Skin of body (tissue), 3 donors: ENCODE measurements at places on chromosomes 5 and 9. TPM values are rescaled to one million over a fixed set of nuclear protein-coding genes. Genes with fewer than 3 reads are reported as not detected.
A peak's percentile ranks its signal among the peaks of the same experiment; 100 is the strongest.

- DNase-seq = no peak
Observed at GRCh38 chr5:137753691-137754187, 424 bp downstream of the HNRNPA0 start.

Gene GABRA6
- not detected for total RNA-seq

DNA sequence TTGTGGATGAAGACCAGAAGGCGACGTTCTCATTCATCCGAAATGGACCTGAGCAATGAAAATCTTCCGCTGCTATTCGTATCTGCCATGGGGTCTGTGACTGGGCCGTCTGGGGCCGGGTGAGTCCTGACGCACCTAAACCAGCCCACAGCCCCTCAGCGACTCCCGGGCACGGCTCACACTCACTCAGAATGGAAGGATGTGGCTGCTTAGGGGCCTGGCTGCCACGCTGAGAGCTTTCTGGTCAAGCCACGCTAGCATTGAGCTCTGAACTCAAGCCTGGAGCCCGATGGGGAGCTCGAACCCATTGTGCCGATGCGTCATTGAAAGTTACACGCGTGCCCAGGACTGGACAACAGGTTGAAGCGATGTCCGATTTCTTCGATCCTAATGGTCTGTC, 97.8 kb downstream of the MRPL36 start:
- DNase-seq = no peak

Gene HAVCR1
- total RNA-seq = 0.30 TPM

Gene LECT2
- not detected for total RNA-seq

DNA sequence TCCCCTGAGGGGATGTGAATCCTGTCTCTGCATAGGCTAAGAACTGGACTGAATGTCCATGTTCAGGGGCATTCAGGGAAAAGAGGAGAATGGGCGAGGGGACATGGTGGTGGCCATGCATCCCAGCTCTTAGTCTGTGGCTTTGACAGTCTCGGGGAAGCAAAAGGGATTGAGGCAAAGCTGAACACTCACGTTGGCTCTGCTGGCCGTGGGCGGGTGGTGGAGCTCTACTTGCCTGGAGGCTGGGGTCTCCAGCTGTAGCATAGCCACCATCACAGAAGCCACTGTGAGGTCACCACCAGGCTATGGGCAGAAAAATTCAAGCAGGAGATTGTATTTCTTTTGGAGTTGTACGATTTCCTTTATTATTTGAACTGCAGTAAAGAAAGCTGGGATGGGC, 4.1 kb downstream of the GARIN3 start:
- no peak for DNase-seq

Gene SOHLH1
- not detected for total RNA-seq

- DNase-seq = peak; percentile 43
Observed at GRCh38 chr5:158464383-158464782, 605.4 kb upstream of the CLINT1 start.

- no peak for DNase-seq
Observed at GRCh38 chr9:126149661-126150060, 177.0 kb upstream of the MVB12B start.

DNA sequence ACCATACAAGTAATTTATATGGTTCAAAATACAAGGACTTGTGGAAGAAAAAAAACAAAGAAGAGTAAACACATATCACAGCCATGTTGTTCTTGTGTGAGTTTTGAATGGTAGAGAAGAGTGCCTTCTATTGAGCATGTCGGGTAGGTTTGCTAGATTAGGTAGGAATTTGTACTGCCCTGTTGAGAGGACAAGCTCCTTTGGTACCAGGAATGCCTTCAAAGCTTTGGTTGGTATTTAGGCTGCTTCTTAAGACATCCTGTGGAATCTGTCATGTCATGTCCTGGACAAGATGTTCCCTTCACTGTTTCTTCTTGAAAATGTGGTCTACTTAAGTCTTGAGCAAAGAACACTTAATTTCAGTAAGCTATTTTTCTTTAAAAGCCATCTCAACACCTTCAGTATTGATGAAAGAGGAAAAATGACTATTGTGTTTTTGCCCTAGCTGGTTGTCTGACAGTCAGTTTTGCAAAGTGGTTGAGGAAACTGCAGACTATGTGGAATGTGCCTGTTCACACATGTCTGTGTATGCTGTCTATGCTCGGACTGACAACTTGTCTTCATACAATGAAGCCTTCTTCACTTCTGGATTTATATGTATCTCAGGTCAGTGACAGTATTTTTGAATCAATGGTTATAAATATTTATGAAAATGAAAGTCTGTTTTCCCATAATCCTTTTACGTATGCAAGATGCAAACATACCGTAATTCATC, 296.9 kb downstream of the ADGRV1 start:
- no peak for DNase-seq

Gene CCNG1
- total RNA-seq = 125 TPM

DNA sequence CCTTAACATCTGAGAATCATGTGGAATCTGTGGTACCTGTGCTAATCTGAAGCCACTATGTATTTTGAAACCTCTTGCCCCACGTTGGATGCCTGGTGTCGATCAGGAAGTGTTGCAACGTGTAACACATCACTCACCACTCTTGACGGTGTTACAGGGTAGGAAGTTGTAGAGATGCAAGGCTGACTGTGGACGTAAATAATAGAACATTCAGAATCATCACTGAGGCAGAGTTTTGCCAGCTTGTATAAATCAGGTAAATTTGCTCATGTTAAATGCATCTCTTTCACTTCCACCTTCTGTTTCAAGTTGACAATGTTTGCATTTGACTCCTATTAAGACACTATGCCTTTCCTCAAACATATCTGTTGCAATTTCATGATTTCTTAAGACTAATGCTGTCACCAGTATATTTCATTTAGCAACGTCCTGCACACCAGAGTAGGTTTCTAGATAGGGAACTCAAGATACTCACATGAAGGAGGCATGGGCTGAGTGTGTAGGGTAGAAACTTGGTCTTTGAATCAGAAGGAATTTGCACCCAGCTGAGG, 38.1 kb downstream of the BASP1 start:
- DNase-seq = no peak

Gene NR2F1
- total RNA-seq = 4.8 TPM

Gene IL9
- total RNA-seq = not detected

DNA sequence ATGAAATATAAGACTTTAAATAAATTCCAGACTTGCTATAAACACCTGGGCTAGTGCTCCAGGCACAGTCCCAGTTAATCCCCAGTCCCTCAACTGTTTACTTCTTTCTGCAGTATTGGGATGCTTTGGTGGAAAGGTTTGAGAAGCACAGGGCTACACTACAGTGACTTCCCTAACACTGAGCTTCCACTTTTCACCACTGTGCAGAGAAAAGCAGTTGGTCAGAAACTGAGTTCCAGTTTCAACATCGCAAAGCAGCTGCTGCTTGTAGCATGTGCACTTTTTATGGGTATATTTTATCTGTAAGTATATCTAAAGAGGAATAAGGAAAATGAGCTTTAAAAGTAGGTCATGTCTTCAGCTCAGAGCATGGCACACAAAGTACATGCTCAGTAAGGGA, 339.7 kb downstream of the NTRK2 start:
- no peak for DNase-seq

DNA sequence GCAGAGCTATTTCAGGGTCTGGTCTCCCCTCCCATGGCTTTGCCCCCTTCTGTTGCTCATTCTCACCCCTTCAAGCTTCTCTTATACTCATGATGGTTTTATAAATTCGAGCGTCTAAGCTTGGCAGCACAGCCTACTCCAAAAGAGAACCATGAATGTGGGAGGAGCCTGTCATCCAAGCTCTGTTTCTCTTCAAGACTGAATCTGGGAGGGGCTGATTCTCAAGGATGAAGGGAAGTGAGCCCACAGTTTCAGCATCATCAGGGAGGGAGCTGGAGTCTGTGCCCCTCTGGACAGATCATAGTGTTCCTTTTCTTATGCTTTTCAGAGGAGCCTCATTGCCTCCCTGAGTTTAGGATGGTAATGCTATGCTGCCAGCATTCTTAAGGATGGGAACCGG, 168.6 kb downstream of the CFAP90 start:
- DNase-seq = no peak

Gene RIOK2
- 34.8 TPM for total RNA-seq

DNA sequence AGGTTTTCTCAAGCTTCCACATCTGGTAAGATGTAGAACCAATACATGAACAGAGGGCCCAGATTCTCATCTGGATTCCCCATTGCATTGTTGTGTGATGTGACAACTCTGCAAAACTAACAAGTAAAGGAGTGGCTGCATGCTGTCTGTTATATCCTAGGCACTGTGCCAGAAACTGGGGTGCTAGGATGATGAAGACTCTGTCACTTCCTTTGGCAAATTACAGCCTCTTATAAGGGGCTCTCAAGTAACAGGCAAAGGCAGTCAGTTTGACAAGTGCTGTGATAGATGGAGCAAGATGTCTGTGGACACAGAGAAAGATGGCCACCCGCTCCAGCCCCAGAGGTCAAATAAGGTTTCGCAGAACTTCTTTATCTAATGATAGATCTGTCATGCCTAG, 115.7 kb downstream of the PAPPA start:
- DNase-seq = peak; percentile 77

DNA sequence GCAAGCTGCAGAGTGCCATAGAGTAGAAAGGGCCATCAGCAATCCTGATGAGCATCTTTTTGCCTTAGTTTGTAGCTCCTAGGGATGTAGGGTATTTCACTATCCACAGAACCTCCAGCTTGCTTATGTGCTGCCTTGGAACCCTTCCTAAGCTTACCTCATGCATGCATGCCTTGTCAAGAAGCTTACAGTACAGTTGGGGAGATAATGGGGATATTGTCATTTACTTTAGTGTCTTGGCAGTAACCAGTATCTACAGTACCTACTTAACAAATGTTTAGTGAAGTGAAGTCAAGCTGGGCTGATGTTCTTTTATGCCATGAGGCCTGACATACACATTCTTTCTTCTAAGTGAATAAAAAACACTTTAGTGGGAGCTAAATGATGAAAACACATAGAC, 164.6 kb upstream of the PPP1R2B start:
- DNase-seq = peak; percentile 26

DNA sequence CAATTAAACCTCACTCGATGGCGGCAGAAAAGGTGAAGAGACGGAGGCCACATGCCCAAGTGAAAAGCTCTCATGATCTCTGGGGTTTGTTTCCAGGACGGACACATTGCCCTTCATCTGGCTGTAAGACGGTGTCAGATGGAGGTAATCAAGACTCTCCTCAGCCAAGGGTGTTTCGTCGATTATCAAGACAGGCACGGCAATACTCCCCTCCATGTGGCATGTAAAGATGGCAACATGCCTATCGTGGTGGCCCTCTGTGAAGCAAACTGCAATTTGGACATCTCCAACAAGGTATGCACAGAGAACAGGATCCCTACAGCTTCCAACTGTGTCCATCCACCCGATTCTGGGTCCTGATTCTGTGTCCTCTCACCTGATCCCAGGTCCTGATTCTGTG, 74.5 kb upstream of the CTSL start:
- no peak for DNase-seq

- no peak for DNase-seq
Observed at GRCh38 chr5:160181965-160182622, 47.2 kb upstream of the FABP6 start.

DNA sequence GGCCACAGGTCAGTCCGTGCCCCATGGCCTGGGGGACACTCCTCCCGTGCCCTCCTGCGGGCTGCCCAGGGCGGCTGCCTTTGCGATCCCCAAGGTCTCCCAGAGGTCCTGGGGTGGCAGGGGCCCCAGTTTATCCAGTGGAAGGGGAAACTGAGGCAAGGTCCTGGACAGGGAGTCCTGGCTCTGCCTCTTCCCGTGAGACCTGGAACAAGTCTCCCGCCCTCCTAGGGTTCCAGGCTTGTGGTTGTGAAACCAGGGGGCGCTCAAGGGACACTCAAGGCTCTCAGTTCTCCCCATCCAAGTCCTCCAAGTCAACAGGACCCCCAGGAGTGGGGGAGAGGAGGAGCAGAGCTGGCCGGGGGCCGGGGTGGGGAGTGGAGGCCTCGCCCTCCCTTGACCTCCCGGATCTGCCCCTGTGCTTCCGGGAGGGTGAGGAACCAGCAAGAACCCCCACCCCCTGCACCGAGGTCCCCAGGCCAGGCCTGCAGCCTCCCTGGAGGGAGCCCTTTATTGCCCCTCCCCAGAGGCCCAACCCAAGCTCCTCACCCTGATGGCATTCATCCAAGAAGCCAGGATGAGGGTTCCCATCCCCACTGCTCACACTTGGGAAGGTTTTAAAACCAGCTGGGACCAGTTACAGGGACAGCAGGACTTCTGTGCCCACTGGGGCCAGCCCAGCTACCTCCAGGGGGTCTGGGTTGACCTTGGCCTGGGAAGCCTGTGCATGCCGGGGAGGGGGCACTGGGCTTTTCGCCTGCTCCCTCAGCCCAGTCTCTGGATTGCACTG, 24.7 kb upstream of the TMEM250 start:
- no peak for DNase-seq

DNA sequence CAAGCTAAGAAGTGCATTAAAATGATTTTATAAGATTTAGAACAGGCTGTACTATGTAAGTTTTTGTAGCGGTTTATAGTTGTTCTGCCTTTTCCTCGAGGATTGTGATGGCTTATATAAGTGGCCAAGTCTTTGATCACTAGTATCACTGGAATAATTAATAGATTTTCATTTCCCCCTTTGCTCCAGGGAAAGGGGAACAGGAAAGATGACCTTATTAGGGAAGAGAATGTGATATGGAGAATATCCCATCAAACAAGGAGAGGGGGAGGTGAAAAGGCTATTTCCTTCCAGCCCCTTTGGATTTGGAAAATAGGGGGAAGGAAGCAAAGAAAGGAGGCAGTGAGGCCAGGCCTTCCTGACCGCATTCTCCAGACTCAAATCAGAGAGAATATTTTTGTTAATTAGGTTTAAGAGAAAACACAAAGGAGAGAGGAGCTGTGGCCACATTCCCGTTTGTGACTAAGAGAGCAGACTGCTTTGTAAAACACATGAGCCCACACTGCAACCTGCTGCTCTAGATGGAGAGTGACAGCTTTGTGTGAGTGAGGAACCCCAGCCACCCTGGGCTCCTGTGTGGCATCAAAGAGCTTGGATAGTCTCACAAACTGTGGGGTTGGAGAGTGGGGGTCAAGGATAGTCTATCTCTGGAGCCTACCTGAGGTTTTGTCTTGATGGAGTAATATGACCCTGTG, 359.5 kb downstream of the DTWD2 start:
- no peak for DNase-seq

- DNase-seq = no peak
Observed at GRCh38 chr9:80937645-80938044, 751.7 kb downstream of the TLE1 start.

DNA sequence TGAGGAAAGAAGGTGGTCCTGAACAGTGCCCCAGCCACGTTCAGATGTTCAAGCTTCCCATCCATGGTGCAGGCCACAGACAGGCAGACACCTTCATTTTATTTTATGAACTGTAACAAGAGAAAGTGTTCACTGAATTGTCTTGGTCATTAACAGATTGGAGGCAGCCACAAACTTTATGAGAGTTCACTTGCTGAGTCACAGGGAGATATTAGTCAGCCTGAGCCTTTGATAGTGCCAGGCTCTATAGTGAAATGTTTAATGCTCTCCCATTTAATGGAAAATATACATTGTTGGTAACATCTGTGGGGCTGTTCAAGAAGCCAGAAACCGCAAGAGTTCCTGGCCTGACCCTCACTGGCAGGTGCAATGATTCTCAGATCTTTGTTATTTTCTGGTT, 237.0 kb downstream of the TENT4A start:
- DNase-seq = no peak

Gene PCDHB7
- 1.1 TPM for total RNA-seq
